GDM1 (cell line): ENCODE measurements at places on chromosomes 5 and 9.

GRCh38 chr9:121855476-121855875 is 204.0 kb downstream of the DAB2IP start:
- DNase-seq: no peak

GRCh38 chr5:61755726-61756222 is 423.7 kb downstream of the ZSWIM6 start:
- no peak for DNase-seq

DNA sequence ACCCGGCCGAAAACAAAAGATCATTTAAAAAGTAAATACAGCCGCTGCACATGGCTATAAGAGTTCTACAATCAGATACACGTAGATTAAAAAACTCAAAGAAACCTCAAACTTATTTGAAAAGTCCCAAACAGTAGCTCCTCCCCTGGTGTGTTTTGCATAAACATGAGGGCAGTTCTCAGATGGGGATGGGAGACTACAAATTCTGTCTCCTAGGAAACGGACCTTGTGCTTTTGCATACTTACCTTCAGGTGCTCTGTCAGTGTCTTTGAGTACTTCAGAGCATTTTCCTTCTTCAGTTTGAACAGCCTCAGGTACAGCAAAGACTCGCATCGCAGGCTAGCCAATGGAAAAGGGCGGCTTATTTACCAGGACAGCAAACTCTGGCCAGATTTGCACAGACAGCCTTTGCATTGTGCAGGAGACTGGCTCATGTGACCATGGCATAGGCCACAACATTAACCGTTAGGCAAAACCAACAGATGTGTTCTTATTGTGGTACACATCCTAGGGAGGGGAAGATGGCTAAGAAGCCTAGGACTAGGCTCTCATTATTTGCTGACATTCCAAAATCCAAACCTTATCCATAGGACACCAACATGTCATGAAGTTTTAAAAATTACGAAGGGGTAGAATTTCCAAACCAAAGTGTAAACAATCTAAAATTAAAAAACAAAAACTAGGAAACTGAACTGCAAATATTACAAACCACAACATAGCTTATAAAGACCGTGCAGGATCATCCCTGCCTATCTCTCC is 12.8 kb downstream of the LEAP2 start:
- DNase-seq: no peak

DNA sequence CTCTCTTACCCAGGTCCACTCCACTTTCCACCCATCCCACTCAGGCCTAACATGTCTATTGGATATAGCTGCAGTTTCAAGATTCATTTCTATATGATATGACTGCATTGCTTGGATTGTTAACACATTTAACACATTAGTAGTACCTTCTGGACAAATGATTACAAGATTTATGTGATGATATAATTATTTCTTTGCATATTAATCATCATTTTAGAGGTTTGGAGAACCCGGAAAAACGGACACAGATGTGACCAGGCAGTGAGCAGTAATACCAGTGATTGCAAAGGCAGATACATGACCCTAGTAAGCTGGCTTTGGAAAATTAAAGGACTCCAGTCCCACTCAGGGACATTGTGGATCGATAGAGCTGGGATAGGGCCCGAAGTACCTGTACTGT is 103.8 kb downstream of the PRR16 start:
- DNase-seq: no peak

GRCh38 chr5:141077826-141078225 is 16.6 kb upstream of the PCDHB2 start:
- no peak for DNase-seq

- peak; percentile 86 for DNase-seq
Measured at GRCh38 chr9:89498852-89499480, 1.1 kb upstream of the SEMA4D start.

DNA sequence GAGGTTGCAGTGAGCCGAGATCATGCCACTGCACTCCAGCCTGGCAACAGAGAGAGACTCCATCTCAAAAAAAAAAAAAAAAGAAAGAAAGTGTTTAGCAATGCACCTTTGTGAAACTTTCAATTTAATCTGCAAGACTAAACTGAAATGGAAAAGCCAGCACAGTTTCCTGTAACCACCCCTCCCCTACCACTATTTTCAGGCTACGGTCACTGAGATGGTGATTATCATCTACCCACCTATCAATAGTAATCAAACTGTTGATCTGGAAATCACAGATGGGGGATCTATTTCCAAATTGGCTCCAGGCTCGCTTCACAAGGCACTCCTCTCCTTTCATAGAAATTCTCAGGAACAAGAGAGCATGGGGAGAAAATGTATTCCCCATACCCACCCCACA is 30.6 kb upstream of the IL7R start:
- DNase-seq: no peak

DNA sequence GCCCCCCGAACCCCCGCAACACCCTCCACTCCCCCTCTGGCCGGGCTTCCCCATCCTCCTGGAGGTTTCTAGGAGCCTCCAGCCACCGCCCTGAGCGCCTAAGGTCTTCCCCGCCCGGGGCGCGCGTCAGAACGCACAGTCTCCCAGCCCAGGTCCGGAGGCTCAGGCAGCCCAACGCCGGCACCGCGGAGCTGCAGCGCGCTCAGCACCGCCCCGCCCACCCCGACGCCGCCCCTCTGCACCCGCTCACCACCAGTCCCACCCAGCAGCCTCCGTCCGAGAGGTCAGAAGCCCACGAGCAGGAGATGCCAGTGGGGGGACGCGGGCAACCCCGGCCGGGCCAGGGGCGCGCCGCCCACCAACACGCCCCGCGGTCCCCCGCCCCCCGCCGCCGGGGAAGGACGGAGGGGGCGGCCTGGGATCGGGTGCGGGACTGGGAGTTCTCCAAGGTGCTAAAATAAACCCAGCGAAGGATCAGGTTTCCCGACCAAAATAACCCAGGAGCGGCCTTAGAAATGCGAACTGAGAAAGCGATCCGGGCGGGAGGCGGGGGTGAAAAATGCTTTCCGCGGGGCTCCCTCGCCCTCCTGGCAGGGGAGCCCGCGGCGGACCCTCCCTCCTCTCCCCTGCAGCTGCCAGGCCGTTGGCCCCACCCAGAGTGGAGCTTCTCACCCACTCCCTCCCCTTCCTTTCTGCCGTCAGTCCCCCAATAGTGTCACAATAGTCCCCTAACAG is 6.5 kb upstream of the FAM78A start:
- DNase-seq: no peak
